ENCODE measurements at places on chromosomes 3 and 15. TPM values are rescaled to one million over a fixed set of nuclear protein-coding genes. Genes with fewer than 3 reads are reported as not detected.

The MUC4 gene
- total RNA-seq: not detected

The WDR93 gene
- total RNA-seq: not detected

The PGBD4 gene
- 1.3 TPM for total RNA-seq

The FSTL1 gene
- 767 TPM for total RNA-seq

The THSD4 gene
- total RNA-seq: 3.2 TPM

The CAPN7 gene
- total RNA-seq: 24.7 TPM
